ENCODE measurements at places on chromosomes 11 and 22.

GRCh38 chr22:32631507-32632255 lies 157.1 kb downstream of the FBXO7 start:
- no peak for DNase-seq

- DNase-seq: no peak
Observed at GRCh38 chr11:16860617-16861016, 122.2 kb downstream of the C11orf58 start.

DNA sequence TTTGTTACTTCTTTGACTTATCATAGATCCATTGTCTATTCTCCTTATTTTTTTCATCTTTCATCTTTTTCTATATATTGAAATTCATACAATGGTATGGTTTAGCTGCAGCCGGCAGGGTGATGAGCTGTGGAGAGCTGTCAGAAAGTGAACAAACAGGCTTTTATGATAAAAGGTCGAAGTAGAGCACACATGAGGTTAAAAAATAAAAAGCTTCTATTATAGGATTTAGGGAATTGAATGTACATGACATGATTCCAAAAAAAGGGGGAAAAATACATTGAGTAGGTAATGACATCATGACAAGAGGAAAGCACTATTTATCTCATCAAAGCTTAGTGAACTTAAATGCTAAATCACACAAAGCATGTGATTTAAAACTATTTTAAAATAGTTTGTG lies 884.8 kb downstream of the METTL15 start:
- DNase-seq: no peak

DNA sequence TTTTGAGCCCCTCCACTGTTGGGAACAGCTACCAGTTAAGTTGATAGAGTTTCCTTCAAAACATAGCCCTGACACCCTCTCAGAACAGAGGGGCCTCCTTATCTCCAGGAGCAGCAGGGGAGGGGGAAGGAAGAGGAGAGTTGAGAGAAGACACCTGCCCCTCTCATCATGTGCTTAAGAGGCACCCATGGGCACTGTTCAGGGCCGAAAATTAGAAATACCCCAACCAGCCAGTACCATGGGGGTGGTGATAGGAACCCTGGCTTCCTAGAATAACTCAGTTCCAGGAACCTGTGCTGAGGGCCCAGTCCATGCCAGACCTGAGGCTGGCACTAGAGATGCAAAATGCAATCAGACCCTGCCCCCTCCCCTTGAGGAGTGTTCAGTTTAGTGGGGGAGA lies 9.3 kb upstream of the GDPD5 start:
- no peak for DNase-seq

GRCh38 chr22:26448334-26448733 lies 19.3 kb downstream of the ASPHD2 start:
- no peak for DNase-seq

- no peak for DNase-seq
Observed at GRCh38 chr11:125442946-125443345, 53.1 kb downstream of the FEZ1 start.

- DNase-seq: no peak
Observed at GRCh38 chr11:115221461-115222069, 282.6 kb downstream of the CADM1 start.

GRCh38 chr11:44258190-44258489 lies 51.8 kb downstream of the ALX4 start:
- no peak for DNase-seq

GRCh38 chr11:132357811-132358572 lies 987.6 kb downstream of the NTM start:
- no peak for DNase-seq

DNA sequence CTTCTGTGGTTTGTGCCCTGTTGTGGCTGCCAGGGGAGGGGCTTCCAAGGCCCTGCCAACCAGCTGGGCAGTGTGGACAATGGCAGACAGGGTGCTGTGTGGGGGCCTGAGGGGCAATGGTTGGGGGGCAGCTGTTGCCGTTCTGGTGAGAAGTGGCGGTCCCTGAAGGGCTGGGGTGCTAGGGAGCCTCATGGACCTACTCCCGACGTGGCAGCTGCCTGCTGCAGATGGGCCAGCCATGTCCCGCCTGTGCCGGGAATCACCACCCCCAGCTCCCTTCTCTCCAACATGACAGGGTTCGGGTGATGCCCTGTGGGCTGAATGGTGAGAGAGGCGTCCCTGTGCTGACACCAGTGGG lies 74.2 kb downstream of the KCNQ1 start:
- DNase-seq: no peak

DNA sequence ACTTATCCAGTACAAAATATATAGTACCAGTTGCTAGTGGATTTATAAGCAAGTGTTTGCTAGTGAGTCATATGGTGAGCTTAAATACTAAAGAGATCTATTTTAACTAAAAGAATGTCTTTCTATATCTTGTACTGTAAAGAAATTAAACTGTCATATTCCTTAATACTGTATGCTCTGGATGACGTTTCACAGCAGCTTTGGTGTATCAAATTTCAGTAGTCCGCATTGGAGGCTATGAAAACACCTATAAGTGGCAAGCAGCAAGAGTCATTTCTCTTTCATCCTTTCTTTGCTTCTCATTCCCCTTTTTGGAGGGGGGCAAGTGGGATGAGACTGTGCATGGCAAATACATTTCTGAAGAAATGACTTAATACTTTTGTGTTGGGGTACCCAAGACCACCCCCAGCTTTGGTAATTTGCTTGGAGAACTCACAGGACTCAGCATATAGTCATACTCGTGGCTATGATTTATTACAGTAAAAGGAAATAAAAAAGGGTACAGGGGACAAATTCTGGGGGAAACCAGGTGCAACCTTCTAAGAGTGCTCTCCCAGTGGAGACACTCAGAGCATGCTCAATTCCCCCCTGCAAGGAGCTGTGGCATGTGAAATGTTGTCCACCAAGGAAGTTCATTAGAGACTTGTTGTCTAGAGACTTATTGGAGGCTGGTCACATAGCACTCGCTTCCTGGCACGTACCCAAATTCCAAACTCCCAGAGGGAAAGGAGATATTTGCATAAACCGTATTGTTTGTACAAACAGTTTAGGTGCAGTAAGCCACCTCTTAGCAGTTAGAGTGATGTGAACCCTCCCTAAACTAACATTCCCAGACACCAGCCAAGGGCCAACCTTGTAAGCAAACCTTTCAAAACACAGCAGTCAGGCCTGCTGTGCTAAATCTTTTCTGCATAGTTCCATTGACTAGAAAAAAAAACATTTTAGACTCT lies 210.8 kb downstream of the PGR start:
- DNase-seq: no peak

GRCh38 chr11:22349491-22349890 lies 11.3 kb downstream of the SLC17A6 start:
- DNase-seq: peak; percentile 58

DNA sequence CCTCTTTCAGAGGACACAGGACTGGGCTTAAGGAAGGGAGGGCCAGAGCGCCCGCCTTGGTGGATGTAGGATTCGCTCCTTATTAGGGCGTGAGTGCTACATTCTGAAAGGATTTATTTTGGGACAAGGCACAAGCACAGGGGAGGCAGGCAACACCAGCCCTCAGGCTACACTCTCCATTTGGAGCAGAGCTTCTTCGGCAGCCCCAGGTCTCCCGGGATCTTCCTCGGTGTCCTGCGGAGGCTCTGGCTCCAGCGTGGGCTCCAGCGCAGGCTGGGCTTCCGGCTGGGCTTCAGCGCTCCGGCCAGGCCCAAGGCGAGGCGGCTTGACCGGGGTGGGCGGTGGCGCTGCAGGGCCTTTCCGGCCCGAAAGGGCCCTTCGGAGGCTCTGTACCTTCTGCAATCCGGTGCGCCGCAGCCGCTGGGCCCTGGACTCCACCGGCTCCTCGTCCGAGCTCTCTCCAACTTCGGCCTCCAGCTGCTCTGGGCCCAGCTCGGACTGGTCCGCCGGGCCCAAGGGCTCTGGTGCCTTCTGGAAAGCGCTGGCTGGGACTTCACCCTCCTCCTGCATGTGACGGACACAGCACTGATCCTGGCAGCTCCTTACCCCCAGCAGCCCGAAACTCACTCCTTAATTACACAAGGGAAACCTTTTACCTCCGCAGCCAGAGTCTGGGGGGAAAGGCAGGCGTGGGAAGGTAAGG lies 1.1 kb downstream of the CAVIN3 start:
- DNase-seq: no peak

GRCh38 chr11:133115099-133115498 lies 417.2 kb downstream of the OPCML start:
- no peak for DNase-seq

GRCh38 chr22:39724390-39724789 lies 153.8 kb downstream of the CACNA1I start:
- DNase-seq: peak; percentile 57
